Effector memory CD4-positive, alpha-beta T cell (primary cell): ENCODE measurements at places on chromosomes 12 and 14.

- no peak for DNase-seq
Observed at GRCh38 chr14:105328678-105329390, 14.3 kb downstream of the PACS2 start.

- no peak for DNase-seq
Observed at GRCh38 chr14:93220509-93220908, 13.5 kb downstream of the UBR7 start.

GRCh38 chr12:51714666-51715065, 123.6 kb downstream of the SCN8A start:
- DNase-seq, result no peak

- no peak for DNase-seq
Observed at GRCh38 chr14:96117101-96117897, 78.1 kb downstream of the C14orf132 start.

DNA sequence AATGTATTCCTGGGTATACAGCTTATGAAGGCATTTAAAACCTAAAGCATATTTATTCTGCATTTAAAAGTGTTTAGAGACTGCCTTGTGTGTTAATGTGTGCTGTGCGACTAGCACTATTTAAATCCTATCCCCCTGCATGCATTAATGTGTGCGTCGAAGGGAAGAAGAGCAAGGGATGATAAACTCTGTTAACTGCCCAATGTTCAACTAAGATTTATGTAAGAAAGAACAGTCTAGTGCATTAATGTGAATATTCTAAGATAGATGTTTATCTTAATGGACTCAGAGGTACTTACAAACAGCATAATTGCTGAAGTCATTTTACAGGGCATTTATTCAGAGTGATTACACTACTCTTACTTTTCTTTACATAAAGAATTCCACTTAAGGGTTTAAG, 424.8 kb downstream of the DIO2 start:
- no peak for DNase-seq

DNA sequence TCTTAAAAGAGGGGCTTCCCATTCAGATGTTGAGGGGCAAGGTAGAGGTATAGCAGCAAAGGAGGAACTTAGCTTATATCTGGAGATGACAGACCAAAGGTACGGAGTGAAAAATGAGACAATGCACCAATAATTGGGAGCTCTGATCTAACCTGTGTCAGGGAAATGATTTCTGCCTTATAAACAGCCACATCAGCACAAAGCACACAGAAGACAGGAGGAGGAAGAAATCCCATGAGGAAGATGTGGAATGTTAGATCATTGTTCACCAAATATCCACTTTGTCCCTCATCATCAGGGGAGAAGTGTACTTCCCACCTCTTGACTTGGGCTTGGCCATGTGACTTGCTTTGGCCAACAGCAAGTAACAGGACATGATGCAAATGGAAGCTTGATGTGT, 93.7 kb upstream of the WSCD2 start:
- DNase-seq, result no peak

DNA sequence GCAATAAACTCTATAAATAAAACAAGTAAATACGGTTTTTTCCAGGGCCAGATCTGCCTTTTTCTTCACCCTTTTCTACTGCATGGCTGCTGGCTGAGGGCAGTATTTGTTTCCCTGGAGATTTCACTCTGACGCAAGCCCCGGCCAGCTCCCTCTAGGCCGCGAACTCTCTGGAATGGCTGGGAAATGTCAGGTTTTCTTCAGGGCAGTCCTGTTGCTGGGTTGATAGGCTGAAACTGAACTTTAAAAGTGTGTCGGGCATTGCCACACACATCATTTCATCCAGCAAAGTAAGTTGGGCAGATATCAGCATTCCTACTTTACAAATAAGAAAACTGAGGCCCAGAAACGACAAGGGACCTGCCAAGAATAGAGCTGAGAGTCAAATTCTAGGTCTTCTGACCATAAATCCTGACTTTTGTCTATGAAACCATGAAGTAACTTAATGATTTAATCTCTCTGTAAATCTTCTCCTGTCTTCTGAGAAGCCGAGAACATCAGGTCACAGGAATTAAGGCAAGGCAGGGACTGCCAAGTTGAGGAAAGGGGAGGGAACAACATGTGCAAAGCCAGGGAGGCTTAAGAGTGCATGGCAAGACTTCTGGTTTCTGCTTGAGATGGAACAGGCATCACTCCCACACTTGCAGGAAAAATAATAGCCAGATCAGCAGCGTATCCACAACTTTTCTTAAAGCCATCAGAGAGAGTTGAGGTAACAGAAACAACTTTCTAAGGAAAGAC, 205.0 kb upstream of the CCDC196 start:
- no peak for DNase-seq

GRCh38 chr14:103867523-103867953, 20.2 kb upstream of the PPP1R13B start:
- DNase-seq, result no peak

GRCh38 chr14:30131581-30132097, 204.0 kb upstream of the PRKD1 start:
- no peak for DNase-seq

- DNase-seq, result no peak
Observed at GRCh38 chr14:50362764-50363713, 33.6 kb downstream of the CDKL1 start.

- no peak for DNase-seq
Observed at GRCh38 chr12:10645910-10646309, 27.9 kb downstream of the STYK1 start.

GRCh38 chr12:91241756-91242155, 59.1 kb upstream of the DCN start:
- DNase-seq, result no peak

DNA sequence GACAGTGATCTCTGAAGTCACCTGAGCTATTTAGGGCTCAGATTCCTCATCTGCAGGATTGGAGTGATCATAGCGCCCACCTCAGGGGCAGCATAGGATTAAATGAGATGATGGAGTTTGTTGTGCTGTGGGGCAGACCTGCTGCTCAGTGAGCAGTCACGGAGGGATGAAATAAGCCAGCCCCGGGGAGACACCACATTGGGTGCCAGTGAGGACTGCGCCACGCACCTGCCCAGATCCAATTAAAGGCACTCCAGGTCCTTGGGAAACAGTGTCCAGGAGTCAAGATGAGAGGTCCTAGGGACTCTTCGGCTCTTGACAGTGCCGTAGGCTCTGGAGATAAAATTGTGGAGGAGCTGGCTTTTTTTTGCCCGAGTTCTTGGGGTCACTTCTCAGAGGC, 166.2 kb downstream of the ADGRD1 start:
- no peak for DNase-seq

DNA sequence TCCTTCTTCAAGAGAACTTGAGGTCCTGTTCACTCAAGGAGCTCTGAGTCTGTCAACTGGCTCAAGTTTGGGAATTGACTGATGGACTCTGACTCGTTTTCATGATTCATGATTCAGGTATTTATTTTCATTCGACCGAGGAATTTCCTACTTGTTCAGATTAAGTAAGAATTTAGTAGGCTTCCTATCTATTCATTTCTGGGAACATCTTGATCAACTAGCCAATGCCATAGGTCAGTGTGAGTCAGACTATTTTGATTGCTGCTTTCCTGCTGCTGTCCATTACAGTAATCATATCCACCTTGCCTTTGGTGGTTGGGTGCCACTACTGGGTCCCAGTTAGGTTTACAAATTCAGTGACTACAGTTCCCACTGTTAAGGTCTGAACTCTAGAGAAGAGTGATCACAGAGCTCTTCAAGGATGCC, 6.1 kb downstream of the FAM186A start:
- DNase-seq, result no peak

- no peak for DNase-seq
Observed at GRCh38 chr12:96456265-96456974, 33.0 kb upstream of the CFAP54 start.

DNA sequence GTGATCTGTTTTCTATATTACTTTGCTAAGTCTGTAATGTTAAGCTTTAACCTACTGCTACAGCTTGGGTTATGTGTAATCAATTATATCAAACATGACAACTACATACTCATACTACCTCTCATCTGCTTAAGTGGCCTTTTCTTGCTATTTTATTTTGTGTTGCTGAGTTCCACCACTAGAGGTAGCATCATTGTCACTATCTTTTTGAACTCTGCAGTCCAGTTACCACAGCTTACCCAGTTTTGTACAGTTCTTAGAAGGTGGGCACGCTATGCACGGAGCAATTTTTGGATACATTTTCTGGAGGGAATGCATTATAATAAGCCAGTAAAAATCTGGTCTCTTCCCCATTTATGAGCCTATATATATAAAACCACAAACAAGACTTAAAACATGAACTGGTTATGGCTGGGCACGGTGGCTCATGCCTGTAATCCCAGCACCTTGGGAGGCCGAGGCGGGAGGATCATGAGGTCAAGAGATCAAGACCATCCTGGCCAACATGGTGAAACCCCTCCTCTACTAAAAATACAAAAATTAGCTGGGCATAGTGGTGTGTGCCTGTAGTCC, 48.5 kb downstream of the SAV1 start:
- DNase-seq, result no peak

- DNase-seq, result no peak
Observed at GRCh38 chr14:21096978-21097635, 1.3 kb downstream of the ZNF219 start.

DNA sequence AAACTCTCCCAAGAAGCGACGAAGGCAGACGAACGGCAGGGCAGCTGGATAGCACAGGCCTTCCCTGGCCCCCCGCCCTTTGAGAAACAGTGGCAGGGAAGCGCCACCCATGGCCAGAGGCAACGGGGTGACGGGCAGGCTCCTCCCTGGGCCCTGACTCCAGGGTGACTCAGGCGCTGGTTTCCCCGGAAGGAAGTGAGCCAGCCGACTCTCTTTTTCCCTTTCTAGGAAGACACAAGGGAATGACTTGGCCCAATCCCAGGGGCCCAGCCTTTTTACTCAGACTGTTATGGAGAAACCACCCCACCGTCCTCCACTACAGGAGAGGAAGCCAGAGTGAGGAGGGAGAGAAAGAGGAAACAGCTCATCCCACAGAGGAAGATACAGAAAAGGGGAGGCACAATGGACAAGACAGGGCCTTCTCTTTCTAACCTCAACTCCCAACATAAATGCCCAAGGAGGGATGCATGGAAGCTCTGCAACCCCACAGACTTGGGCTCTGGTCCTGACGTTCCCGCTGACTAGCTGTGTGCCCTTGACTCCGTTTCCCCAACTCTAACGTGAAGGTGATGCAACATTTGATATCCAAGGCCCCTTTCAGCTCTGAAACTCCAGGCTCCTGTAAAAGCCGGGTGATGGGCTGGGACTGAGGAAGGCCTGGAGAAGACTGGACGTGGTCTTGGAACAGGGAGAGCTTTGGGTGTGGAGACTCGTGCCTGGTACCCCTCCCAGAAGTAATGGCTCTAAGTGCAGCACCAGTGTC, 27.9 kb downstream of the ACTN1 start:
- DNase-seq, result no peak

DNA sequence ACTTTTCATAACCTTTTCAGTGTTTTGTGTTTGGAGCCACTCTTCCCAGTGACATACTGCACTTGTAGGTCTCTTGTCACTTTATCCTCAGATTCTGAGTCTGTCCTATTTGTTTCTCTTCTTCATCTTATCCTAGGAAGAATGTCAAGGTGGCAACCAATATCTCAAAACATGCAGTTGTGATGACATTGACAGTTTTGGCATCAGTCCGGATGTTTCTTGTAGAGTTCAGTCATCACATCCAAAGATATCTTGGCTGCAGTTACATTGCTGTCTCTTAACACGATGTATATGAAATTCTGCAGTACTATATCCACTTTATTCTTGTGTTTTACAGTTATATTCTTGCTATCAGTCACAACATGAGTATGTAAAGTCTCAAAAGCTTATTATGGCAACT, 6.4 kb downstream of the ADIPOR2 start:
- DNase-seq, result no peak

DNA sequence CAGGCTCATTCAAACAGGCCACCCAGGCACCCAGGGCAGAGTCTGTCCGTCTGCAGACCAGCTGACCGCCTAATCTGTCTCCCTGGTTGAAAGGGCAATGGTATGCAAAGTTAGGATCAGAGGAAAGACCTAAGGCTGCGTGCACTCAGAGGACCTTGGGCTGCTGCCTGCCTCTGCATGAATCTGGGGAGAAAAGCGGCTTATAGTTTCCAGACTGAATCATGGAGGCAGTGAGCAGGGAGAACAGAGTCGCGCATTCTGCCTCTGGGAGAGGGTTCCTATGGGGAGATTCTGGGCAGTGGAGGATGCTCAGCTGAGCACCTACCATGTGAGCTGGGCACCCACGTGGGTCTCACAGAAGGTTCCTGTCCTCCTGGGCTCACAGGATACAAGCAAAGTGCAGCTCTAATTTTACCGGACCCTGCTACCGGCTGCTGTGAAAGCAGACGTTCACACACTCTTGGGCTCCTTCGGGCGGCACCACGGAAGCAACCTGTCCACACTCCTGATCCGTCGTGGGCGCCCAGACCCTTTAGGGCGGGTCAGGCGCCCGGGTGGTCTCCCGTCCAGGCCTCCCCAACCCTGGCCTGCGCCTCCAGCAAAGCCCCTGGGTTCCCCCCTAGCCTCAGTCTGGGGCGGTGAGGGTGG, 772 bp downstream of the SCARB1 start:
- DNase-seq, result no peak

GRCh38 chr12:3035171-3035570, 42.0 kb upstream of the TSPAN9 start:
- no peak for DNase-seq

DNA sequence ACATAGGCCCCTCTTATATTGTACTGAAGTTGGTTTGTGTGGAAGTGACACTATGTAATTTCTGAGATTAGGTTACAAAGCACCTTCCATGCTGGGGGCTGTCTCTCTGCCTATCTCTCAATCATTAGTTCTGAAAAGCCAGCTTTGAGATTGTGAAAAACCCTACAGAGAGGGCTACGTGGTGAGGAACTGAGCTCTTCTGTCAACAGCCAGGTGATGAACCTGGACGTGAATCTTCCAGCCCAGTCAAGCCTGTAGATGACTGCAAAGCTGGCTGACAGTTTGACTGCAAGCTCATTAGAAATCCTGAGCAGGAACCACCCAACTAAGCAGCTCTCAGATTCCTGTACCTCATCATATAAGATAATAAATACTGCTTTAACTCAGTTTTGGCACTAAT, 36.3 kb upstream of the BBS10 start:
- DNase-seq, result no peak

- no peak for DNase-seq
Observed at GRCh38 chr12:26535826-26536225, 297.2 kb downstream of the ITPR2 start.
